CD4-positive, CD25-positive, alpha-beta regulatory T cell (primary cell): ENCODE measurements at places on chromosomes 2 and 18. TPM values are rescaled to one million over a fixed set of nuclear protein-coding genes. Genes with fewer than 3 reads are reported as not detected.

- no peak overlapping the region for H3K4me3 ChIP-seq
- DNase-seq = no peak
- no peaks in the 10 kb centered on the region for H3K36me3 ChIP-seq
- no peaks in the 10 kb centered on the region for H3K27me3 ChIP-seq
- no peaks in the 10 kb centered on the region for H3K4me1 ChIP-seq
Observed at GRCh38 chr2:190794377-190794776, 86.2 kb upstream of the GLS start.

The CCDC68 gene
- total RNA-seq = not detected

GRCh38 chr18:41687138-41687537 lies 267.9 kb upstream of the PIK3C3 start:
- H3K4me1 ChIP-seq = no peaks in the 10 kb centered on the region
- no peaks in the 10 kb centered on the region for H3K36me3 ChIP-seq
- no peak for DNase-seq
- H3K27me3 ChIP-seq = no peaks in the 10 kb centered on the region
- no peak overlapping the region for H3K27ac ChIP-seq

The ORC2 gene
- 32.7 TPM for total RNA-seq

DNA sequence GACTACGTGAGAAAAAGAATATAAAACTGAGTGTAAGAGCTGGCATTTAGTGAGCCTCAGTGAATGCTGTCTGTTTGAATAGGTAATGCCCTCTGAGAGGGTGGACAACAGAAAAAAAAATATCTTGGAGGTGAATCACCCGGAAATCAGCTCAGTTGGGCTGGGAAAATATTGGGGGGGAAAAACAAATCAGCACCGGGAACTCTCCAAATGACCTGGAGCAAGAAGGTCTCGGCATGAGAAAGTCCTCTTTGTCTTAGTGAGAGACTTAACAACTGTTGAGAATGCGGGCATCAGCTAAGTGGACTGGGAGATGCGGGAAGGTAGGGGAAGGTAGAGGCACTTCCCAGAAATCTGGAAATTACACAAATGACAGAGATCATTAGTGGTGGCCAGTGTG lies 109.4 kb upstream of the POU3F3 start:
- no peaks in the 10 kb centered on the region for H3K36me3 ChIP-seq
- H3K27me3 ChIP-seq = no peaks in the 10 kb centered on the region
- no peaks in the 10 kb centered on the region for H3K4me1 ChIP-seq
- no peak overlapping the region for H3K4me3 ChIP-seq
- no peak overlapping the region for H3K27ac ChIP-seq

DNA sequence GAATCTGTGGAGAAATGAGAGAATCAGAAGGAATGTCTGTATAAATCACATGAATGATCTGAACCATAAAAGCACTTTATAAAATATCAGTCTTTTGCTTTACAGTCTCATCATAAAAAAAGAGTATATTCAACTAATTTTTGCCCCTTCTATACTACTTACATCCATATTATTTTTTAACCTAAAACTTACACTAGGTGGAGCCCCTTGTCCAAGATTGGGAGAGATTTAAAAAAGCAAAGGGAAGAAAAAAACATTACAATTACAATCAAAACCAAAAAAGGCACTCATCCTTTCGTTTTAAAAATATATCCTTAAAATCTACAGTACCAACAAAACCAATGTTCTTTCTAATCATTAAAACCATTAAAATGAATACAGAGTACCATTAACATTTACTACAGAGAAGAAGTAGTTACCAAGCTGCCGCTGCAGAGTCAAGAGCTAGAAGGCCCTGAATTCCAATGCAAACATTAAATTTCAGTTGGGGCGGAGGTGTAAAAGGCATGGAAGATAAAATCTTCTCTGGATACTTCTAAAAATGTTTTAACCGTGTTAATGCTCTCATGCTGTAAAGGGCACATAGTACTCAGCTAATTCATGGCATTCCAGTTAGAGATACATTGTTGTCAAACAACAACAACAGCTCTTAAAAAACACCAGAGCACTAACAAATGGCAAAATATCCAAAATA lies 56.7 kb upstream of the EPB41L3 start:
- DNase-seq = no peak
- H3K27ac ChIP-seq = no peak overlapping the region
- H3K4me3 ChIP-seq = no peak overlapping the region
- no peaks in the 10 kb centered on the region for H3K27me3 ChIP-seq
- H3K36me3 ChIP-seq = no peaks in the 10 kb centered on the region

The ACMSD gene
- not detected for total RNA-seq

GRCh38 chr2:239935789-239936758 lies 89.1 kb downstream of the NDUFA10 start:
- no peaks in the 10 kb centered on the region for H3K36me3 ChIP-seq
- DNase-seq = no peak
- no peaks in the 10 kb centered on the region for H3K27me3 ChIP-seq
- H3K4me3 ChIP-seq = no peak overlapping the region
- peaks cover 4% of the 10 kb centered on the region for H3K4me1 ChIP-seq

- no peaks in the 10 kb centered on the region for H3K27me3 ChIP-seq
- H3K36me3 ChIP-seq = no peaks in the 10 kb centered on the region
- DNase-seq = no peak
Observed at GRCh38 chr2:240631548-240632305, 6.4 kb downstream of the GPR35 start.

GRCh38 chr2:11368059-11368572 lies 23.7 kb upstream of the ROCK2 start:
- no peak overlapping the region for H3K4me3 ChIP-seq
- no peak overlapping the region for H3K27ac ChIP-seq
- no peaks in the 10 kb centered on the region for H3K4me1 ChIP-seq
- no peaks in the 10 kb centered on the region for H3K36me3 ChIP-seq
- H3K27me3 ChIP-seq = no peaks in the 10 kb centered on the region

GRCh38 chr2:189096769-189097447 lies 82.7 kb downstream of the COL5A2 start:
- no peak overlapping the region for H3K27ac ChIP-seq
- no peak overlapping the region for H3K4me3 ChIP-seq
- H3K27me3 ChIP-seq = no peaks in the 10 kb centered on the region
- no peak for DNase-seq

- no peak overlapping the region for H3K4me3 ChIP-seq
- DNase-seq = no peak
- H3K27me3 ChIP-seq = no peaks in the 10 kb centered on the region
- no peaks in the 10 kb centered on the region for H3K36me3 ChIP-seq
- H3K27ac ChIP-seq = no peak overlapping the region
- H3K4me1 ChIP-seq = peaks cover 3% of the 10 kb centered on the region
Observed at GRCh38 chr2:105315314-105315713, 14.2 kb downstream of the TGFBRAP1 start.

GRCh38 chr2:221518201-221518934 lies 53.7 kb downstream of the EPHA4 start:
- peak overlapping the region; percentile 77 for H3K4me3 ChIP-seq
- no peaks in the 10 kb centered on the region for H3K27me3 ChIP-seq
- peak overlapping the region; percentile 82 for H3K27ac ChIP-seq
- H3K36me3 ChIP-seq = no peaks in the 10 kb centered on the region

GRCh38 chr2:223003191-223003590 lies 48.8 kb upstream of the KCNE4 start:
- no peak for DNase-seq
- H3K27me3 ChIP-seq = no peaks in the 10 kb centered on the region
- H3K4me1 ChIP-seq = no peaks in the 10 kb centered on the region
- H3K36me3 ChIP-seq = no peaks in the 10 kb centered on the region
- no peak overlapping the region for H3K4me3 ChIP-seq

The APCDD1 gene
- not detected for total RNA-seq

DNA sequence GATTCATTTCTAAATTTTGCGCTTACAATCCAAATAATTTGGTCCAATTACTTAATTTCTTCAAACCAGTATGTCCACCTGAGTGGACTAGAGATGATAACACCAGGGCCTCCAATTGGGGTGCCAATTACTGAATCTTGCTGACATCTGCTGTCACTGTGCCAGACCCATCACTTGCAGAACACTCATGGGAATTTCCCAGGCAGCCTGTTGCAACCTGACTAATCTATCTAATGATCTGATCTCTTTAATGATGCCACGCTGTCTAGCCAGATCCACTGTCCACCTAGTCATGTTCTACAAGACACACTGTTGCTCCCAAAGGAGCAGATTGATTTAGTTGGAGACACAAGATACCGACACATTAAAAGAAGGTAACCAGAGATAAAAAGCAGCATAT lies 11.8 kb upstream of the LRP1B start:
- H3K27ac ChIP-seq = no peak overlapping the region
- DNase-seq = no peak
- H3K4me1 ChIP-seq = no peaks in the 10 kb centered on the region
- H3K27me3 ChIP-seq = no peaks in the 10 kb centered on the region

GRCh38 chr2:236507393-236508085 lies 62.1 kb upstream of the ACKR3 start:
- peak overlapping the region; percentile 13 for H3K4me3 ChIP-seq
- peak; percentile 6 for DNase-seq
- H3K36me3 ChIP-seq = no peaks in the 10 kb centered on the region
- peaks cover 7% of the 10 kb centered on the region for H3K4me1 ChIP-seq
- H3K27ac ChIP-seq = no peak overlapping the region

The ECEL1 gene
- not detected for total RNA-seq

The ARID5A gene
- 180 TPM for total RNA-seq

- H3K27ac ChIP-seq = no peak overlapping the region
- H3K36me3 ChIP-seq = no peaks in the 10 kb centered on the region
- no peaks in the 10 kb centered on the region for H3K4me1 ChIP-seq
- DNase-seq = no peak
Observed at GRCh38 chr2:120470041-120470965, 124.4 kb downstream of the INHBB start.

DNA sequence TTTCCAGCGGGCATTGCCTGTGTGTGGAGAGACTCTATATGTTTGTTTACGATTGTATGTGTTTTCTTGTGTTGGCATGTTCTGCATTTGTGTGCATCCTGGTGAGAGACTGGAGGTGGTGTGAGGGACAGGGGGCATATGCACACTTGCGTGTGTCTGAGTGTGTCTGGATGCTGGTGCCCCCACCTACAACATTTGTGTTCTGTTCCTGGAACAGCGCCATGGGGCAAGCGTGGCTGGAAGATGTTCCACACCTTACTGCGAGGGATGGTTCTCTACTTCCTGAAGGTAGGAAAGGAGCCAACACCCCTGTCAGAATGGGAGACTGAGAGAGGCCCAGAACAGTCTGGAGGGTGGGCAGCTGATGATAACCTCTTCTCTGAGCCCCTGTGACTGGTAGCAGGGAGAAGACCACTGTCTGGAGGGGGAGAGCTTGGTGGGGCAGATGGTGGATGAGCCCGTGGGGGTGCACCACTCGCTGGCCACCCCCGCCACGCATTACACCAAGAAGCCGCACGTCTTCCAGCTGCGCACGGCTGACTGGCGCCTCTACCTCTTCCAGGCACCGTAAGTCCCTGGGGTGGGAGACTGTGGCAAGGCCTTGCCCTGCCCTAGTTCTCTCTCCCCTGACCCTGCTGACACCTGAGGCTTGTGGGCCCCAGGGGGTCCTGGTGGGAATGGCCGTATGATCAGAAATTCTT lies 23.7 kb downstream of the PSD4 start:
- H3K27me3 ChIP-seq = no peaks in the 10 kb centered on the region
- DNase-seq = no peak
- H3K4me1 ChIP-seq = no peaks in the 10 kb centered on the region
- no peak overlapping the region for H3K4me3 ChIP-seq
- H3K27ac ChIP-seq = no peak overlapping the region

DNA sequence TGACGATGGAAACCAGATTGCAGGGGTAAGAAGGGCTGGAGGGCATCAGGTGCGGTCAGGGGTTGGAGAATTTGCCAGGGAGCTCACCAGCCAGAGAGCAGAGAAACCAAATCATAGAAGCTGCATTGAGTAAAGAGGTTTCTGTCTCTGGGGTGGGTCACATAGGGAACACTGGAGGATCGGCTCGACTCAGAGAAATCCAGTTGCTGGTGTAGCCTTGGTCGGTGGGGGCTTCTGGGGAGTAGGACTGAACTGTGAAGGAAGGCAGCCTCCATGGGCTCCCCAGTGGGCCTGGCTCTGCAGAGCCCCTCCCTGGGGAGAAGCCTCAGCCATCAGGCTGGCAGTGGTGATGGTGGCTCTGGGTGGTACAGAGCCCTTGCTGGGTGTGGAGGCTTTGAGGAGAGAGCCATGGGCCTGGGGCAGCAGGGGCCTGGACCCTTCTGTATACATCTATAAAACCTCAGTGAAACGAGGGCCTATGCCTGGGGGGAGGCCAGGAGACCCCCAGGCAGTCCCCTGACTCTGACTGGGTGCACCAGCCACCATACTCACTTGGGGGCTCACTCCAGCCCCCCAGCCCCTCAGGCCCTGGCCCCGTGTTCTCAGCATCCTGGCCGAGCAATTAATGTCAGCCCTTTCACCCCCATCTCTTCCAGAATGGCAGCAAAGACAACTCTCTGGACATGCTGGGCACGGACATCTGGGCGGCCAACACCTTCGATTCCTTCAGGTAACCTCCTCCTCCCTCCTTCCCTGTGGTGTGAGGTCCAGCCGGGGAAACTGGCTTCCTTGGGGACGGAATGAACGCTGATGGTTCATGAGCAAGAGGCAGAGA lies 124.5 kb downstream of the CTIF start:
- no peaks in the 10 kb centered on the region for H3K27me3 ChIP-seq
- no peaks in the 10 kb centered on the region for H3K36me3 ChIP-seq
- DNase-seq = no peak

The MARCO gene
- not detected for total RNA-seq

GRCh38 chr2:160911258-160911657 lies 249.0 kb upstream of the TANK start:
- no peaks in the 10 kb centered on the region for H3K36me3 ChIP-seq
- H3K4me3 ChIP-seq = no peak overlapping the region
- no peak overlapping the region for H3K27ac ChIP-seq
- peaks cover 3% of the 10 kb centered on the region for H3K27me3 ChIP-seq
- no peak for DNase-seq

- H3K36me3 ChIP-seq = peaks cover 79% of the 10 kb centered on the region
- no peak overlapping the region for H3K4me3 ChIP-seq
- no peaks in the 10 kb centered on the region for H3K27me3 ChIP-seq
- peak; percentile 12 for DNase-seq
Observed at GRCh38 chr18:45930963-45931362, 36.2 kb downstream of the EPG5 start.

GRCh38 chr2:119827866-119828507 lies 68.3 kb downstream of the PTPN4 start:
- DNase-seq = no peak
- peaks cover 12% of the 10 kb centered on the region for H3K4me1 ChIP-seq
- H3K4me3 ChIP-seq = no peak overlapping the region
- H3K36me3 ChIP-seq = peaks cover 15% of the 10 kb centered on the region
- no peak overlapping the region for H3K27ac ChIP-seq
- no peaks in the 10 kb centered on the region for H3K27me3 ChIP-seq

GRCh38 chr2:161055289-161055688 lies 104.9 kb upstream of the TANK start:
- no peak overlapping the region for H3K4me3 ChIP-seq
- H3K27me3 ChIP-seq = peaks cover 23% of the 10 kb centered on the region
- H3K27ac ChIP-seq = no peak overlapping the region
- no peaks in the 10 kb centered on the region for H3K36me3 ChIP-seq
- H3K4me1 ChIP-seq = no peaks in the 10 kb centered on the region

- no peak for DNase-seq
- no peaks in the 10 kb centered on the region for H3K27me3 ChIP-seq
- no peak overlapping the region for H3K4me3 ChIP-seq
- peaks cover 4% of the 10 kb centered on the region for H3K36me3 ChIP-seq
Observed at GRCh38 chr2:47405757-47406156, 2.8 kb downstream of the MSH2 start.

The VIT gene
- total RNA-seq = not detected

The HK2 gene
- total RNA-seq = 11.4 TPM

GRCh38 chr2:215765729-215766360 lies 247.5 kb downstream of the MREG start:
- no peaks in the 10 kb centered on the region for H3K4me1 ChIP-seq
- DNase-seq = no peak
- H3K27ac ChIP-seq = no peak overlapping the region
- no peaks in the 10 kb centered on the region for H3K27me3 ChIP-seq
- H3K36me3 ChIP-seq = no peaks in the 10 kb centered on the region
